ENCODE measurements at places on chromosomes 16 and 17.

GRCh38 chr17:55624772-55625433 is 97.8 kb downstream of the TMEM100 start:
- DNase-seq = no peak

- DNase-seq = no peak
Measured at GRCh38 chr16:21613361-21613760, 14.0 kb downstream of the METTL9 start.

DNA sequence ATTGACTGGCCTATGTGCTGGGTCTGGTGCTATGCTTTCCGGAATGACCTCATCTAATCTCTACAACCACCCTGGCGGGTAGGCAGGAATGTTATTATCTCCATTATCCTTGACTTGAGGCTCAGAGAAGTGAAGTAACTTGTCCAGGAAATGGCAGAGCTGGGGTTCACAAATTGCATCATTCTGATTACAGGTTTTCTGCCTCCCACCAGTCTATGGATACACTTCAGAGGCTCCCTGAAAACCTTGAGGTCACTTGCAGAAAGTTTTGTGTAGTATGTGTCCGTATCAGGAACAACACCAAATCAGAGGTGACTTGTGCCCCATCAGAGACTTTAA is 19.1 kb downstream of the NOD2 start:
- no peak for DNase-seq

- no peak for DNase-seq
Measured at GRCh38 chr17:74125156-74125555, 78.3 kb upstream of the RPL38 start.

DNA sequence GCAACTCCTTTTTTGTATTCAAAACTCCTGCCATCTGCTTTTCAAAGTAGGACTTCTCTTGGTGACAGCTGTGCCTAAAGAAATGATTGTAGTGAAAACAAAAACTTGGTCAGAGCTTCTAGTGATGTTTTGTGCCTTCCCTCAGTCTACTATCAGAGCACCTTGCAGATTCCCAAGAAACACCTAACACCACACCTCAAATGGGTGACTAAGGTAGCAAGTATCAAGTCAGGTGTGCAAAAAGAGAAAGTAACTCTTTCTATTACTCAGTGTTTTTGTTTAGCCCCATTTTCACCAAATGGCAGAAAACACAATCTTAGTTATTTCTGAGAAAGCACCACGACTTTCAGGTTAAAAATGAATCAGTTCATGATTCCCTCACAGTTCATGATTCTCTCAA is 2.0 kb upstream of the PMFBP1 start:
- no peak for DNase-seq

GRCh38 chr16:49816875-49817274 is 39.0 kb downstream of the ZNF423 start:
- no peak for DNase-seq

DNA sequence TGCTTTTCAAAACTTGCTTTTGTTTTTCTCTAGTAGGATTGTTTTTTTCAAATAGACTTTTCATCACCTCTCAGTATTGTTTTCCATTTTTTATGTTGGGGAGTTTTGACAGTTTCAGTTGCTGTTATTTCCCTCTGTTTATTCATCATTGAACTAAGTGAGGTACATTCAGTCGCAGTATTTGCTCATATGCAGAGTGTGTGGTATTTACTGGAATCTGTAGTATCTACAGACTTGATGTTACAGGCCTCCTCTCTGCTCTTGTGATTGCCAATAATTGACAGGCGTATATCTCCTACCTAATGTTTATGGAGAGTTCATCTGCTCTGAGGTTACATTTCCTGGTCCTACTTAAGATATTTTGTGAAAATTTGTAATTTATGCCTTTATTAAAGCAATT is 49.6 kb downstream of the COX10 start:
- no peak for DNase-seq

DNA sequence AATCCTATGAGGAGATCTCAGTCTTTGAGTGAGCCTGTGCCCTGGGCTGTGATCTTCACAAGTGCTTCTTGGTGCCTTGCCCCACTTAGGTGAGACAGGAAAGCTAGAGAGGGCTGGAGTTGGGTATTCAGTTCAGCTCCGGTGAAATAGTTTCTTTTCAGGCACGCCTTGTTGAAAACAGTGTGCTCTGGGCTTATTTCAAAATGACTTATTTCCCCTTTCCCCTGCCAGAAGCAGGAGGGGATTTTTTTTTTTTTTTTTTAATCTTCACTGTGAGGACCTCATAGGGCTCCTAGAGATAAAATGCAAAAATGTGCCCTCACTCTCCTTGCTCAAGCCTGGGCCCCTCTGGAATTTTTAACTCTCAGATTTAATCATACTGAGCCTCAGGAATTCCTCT is 27.2 kb downstream of the MOSMO start:
- DNase-seq = no peak

- no peak for DNase-seq
Measured at GRCh38 chr16:57951204-57951960, 19.5 kb downstream of the CNGB1 start.

GRCh38 chr16:81604960-81605383 is 160.4 kb downstream of the CMIP start:
- no peak for DNase-seq

DNA sequence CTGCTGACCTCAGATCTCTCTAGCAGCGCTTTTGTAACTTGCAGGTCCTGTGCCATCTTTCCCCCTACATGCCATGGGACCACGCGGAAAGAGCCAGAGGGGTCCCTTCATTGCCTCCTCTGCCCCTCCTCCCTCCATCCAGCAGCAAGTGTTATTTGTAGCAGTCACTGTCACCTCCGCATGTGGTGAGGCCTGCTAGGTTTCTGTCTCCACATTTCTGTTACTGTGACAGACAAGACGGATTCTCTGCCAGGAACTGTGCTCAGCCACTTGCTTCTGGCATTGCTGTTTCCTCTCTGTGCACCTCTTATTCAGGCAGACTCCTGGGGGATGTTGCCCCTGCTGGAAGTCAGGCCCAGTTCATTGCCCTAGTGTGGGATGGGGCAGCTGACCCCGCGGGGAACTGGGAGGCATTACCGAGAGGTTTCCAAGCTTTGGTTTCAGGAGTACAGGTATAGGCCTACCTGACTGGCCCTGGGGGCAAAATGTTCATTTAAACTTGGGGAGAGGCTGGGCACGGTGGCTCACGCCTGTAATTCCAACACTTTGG is 61.2 kb downstream of the RAB11FIP4 start:
- DNase-seq = no peak

- no peak for DNase-seq
Measured at GRCh38 chr17:14321476-14321949, 20.6 kb downstream of the HS3ST3B1 start.

DNA sequence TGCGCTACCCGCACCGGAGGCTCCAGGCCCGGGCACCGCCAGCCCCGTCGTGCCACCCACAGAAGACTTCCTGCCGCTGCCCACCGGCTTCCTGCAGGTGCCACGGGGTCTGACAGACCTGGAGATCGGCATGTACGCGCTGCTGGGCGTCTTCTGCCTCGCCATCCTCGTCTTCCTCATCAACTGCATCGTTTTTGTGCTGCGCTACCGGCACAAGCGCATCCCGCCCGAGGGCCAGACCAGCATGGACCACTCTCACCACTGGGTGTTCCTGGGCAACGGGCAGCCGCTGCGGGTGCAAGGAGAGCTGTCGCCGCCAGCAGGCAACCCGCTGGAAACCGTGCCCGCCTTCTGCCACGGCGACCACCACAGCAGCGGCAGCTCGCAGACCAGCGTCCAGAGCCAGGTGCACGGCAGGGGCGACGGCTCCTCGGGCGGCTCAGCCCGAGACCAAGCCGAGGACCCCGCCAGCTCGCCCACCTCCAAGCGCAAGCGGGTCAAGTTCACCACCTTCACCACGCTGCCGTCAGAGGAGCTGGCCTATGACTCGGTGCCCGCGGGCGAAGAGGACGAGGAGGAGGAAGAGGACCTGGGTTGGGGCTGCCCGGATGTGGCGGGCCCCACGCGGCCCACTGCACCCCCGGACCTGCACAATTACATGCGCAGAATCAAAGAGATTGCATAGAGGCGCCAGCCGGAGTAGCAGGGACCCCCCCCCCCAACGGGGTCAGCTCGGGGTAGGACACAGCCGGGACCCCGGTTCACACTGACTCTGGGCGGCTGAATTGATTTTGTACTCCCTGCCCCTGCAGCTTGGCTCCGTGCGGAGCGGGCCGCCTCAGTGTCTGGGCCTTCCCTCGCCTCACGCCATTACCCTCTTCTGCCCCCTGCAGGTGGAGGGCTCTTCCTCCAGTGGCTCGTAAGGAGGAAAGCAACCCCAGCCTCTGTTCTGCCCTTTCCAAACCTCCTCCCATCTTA is 58.5 kb downstream of the TMEM132E start:
- peak; percentile 91 for DNase-seq

GRCh38 chr17:49247944-49248343 is 17.4 kb upstream of the PHOSPHO1 start:
- DNase-seq = no peak

GRCh38 chr16:54059319-54059718 is 227.3 kb downstream of the IRX3 start:
- no peak for DNase-seq

GRCh38 chr17:49549691-49550678 is 25.7 kb upstream of the NXPH3 start:
- DNase-seq = no peak

- no peak for DNase-seq
Measured at GRCh38 chr16:5605404-5605803, 507.8 kb upstream of the EEF2KMT start.

DNA sequence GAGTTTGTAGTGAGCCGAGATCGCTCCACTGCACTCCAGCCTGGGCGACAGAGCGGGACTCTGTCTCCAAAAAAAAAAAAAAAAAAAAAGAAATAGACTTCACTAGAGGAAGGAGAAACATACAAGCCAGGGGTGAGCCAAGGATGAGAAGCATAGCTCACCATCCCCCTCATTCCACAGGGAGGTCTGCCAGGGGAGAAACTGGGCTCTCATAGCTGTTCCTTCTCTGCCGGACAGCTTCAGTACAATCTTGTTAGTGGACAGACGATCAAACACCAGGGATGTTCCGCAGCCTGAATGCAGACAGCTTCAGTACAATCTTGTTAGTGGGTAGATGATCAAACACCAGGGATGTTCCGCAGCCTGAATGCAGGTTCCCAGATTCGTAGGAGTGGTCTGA is 509.6 kb downstream of the CDH13 start:
- DNase-seq = no peak

- no peak for DNase-seq
Measured at GRCh38 chr17:40779181-40779909, 3.0 kb downstream of the KRT27 start.

- DNase-seq = peak; percentile 45
Measured at GRCh38 chr17:66839616-66840015, 4.7 kb downstream of the CACNG5 start.

GRCh38 chr17:9843152-9844010 is 17.7 kb downstream of the GLP2R start:
- DNase-seq = no peak

DNA sequence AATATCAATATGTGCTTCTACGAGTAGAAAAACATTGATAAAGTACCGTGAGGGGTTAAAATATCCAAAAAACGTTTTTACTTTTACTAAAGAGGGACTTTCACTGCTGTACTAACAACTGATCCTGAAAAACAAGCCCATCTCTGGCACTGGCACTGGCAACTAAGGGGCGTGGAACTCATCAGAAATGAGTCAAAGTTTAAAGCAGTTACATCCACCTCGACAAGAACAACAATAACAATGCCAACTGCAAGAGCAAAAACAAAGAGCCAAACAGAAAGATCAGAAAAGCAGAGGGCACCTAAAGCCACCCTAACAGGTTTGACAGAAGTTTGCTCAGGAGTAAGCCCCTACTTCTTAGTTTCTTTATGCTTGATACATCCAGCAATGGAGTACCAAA is 13.1 kb downstream of the MBTPS1 start:
- DNase-seq = no peak

GRCh38 chr16:82695806-82696205 is 69.0 kb downstream of the CDH13 start:
- no peak for DNase-seq

DNA sequence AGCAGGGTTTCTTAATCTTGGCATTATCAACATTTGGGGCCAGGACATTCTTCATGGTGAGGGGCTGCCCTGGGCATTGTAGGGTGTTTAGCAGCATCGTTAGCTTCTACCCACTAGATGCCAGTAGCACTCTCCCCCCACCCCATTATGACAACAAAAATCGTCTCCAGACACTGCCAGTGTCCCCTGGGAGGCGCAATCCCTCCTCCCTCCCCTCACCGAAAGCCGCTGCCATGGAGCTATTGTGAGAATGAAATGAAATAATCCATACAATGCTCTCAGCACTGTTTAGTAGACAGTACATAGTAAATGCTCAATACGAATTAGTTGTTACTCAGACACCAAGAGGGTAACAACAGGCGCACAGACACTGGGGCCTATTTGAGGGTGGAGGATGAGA is 502.9 kb downstream of the NPIPA7 start:
- no peak for DNase-seq

- no peak for DNase-seq
Measured at GRCh38 chr16:54287131-54288029, 793 bp upstream of the IRX3 start.

DNA sequence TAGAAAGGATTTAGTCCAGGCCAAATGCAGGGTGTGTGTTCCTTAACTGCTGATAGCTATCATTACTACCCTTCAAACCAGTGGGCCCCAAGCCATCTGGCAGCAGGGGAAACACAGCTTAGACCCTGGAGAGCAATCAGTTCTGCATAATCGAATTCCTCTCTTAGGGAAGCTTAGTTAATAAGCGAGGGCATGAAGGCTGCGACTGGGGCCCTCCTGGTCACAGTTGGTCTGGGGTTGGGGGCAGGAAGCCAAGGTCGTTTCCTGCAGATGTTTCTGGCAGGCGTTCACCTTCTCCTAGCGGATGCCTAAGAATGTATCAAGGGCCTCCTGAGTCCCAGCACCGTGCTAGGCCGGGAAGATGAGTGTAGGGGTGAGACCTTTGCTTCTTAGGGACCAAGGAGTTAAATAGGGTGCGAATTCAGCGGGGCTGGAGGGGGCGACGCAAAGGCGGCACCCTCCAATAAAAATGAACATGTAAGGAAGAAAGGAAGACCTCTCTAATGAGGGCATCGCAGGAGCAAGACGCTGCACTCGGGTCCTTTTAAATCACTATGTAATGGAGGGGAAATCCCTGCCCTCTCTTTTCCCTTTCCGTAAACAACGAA is 16.5 kb upstream of the EEF2K start:
- peak; percentile 72 for DNase-seq

- no peak for DNase-seq
Measured at GRCh38 chr16:68592466-68593337, 52.4 kb upstream of the CDH3 start.

- no peak for DNase-seq
Measured at GRCh38 chr17:32755045-32755805, 121.7 kb downstream of the MYO1D start.

- peak; percentile 3 for DNase-seq
Measured at GRCh38 chr16:66298571-66299120, 67.8 kb upstream of the CDH5 start.
